ENCODE measurements at places on chromosomes 13 and 19. TPM values are rescaled to one million over a fixed set of nuclear protein-coding genes. Genes with fewer than 3 reads are reported as not detected.

DNA sequence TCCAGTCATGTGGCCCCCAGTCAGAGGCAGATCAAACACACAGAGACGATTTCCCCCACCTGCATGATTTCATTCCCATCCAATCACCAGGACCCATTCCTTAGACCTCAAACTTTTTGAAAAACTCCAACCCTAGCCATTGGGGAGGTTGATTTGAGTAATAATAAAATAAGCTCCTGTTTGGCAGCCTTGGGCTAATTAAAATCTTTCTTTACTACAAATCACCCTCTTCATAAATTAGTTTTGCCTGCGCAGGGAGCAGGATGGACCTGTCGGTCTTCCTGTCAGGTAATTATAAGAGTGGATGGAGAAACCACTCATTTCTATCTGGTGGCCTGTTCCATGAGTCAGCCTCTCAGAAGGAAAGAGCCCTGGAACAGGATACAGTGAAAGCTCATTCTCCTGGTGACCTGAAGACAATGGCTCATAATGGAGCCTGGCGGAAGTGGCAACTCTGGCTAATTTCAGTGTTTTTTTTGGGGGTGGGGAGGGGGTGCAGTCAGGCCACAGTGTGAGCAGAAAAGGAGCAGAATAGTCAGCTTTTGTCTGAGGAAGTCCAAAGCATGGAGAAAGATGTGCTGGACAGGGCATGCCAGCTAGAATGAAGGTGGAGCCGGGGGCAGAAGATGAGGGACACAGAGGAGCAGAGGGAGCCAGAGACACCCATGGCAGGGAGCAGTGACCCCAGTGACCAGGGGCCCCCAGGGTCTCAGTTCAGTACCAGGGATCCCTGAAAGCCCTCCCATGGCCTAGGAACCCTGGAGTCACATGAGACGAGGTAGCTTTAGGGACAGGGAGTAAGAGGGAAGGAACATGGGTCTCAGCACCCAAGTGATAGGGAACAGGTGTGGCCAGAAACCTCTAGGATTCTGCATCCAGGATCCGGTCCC, 31.8 kb upstream of the PSG9 start:
- DNase-seq = no peak

GPR12 gene
- not detected for total RNA-seq

FSD1 gene
- not detected for total RNA-seq

DNA sequence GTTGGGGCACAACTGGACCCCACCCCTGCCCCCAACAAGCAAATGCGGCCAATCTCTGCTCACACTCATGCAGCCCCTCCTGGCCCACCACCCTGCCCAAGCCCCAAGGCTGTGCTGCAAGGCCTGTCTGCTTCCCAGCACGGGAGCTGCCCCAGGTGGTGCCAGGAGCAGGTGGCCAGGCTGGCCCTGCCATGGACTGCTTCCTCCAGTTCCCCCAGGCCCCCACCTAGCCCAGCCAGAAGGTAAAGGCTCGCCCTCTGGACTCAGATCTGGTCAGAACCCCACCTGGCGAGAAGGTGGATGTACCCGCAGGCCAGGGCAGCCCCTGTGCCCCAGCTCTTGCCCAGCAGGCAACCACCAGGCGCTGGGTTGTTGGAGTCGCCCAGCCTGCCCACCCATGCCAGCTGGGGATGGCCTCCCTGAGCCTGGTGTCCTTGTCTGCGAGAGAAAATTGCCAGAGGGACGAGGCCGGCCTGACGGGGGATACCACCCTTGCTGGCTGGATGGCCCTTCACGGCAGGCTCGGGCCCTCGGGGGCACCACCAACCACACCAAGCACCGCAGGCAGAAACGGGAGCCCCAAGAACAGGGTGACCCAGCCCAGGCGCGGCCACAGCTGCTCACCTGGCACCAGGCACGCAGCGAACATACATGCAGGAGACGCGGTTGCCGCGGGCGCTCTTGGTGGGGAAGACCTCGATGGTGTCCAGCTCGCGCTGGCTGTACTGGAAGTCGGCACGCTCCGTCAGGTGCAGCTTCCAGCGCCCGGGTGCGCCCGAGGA, 4.5 kb downstream of the ABHD17A start:
- no peak for DNase-seq

GRCh38 chr13:94967183-94968039, 255.1 kb upstream of the SOX21 start:
- peak; percentile 41 for DNase-seq

DNA sequence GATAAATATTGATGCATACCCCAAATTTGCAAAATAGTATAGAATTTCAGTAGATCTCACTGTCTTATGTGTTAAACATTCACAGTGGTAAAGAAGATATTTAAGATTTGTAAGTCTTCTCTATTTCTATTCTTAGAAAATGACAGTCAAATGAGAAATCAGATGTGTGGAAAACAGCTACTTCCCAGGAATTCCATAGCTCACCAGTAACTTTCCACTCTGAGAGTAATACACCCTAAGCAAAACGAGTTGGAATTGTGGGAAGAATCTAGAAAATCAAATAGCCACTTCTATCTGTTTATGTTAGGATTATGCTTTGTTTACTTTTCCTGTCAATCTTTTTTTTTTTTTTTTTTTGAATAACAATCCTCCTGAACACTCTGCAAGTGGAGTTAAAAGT, 69.1 kb downstream of the FLT1 start:
- DNase-seq = no peak

DNA sequence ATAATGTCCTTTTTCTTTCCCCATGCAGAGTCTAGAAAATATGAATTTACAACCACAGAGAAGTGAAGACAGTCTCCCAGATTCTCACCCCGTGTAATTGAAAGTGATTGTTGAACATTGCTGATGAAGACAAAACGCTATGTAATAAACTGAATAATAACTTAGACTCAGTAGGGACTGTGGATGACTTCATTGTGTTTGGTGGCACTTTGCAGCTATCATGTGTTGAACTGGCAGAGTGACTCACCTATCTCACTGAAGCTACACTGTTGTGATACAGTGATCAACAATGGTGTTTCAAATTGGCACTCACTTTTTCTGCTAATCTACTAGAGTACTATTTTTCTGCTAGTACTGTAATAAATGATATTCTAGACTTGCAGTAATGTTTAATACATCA, 261.3 kb downstream of the DACH1 start:
- DNase-seq = no peak

ZNF112 gene
- 6.4 TPM for total RNA-seq

FFAR3 gene
- not detected for total RNA-seq

DNA sequence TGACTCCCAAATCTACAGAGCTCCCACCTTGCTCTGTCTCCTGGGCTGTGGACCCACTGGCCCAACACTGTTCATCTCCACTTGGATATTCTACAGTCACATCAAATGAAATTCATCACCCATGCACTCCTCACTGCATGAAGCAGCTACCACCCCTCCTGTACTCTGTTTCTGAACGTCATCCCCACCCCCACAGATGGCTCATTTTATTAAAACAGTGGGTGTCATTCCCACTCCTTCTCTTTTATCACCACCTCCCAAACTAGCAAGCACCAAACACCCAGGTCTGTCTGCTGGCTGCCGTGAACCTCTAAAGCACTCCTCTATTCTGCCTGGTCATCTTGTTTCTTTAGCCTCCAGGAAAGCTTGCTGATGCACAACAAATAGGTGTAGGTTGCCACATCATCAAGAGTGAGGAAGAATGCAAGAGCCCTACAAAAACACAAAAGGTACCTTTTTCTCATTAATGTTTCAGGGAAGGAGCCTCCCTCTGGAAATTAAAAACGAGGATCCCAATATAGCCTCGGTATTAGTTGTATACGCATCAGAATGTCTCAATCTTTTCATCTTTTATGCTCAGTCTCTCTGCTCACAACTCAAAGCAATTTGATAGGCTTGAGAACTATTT, 91.8 kb downstream of the MIPEP start:
- no peak for DNase-seq

CBY2 gene
- total RNA-seq = not detected

GRCh38 chr13:96417939-96418685, 328.2 kb downstream of the HS6ST3 start:
- DNase-seq = no peak

- peak; percentile 89 for DNase-seq
Observed at GRCh38 chr19:6103217-6103644, 7.1 kb downstream of the RFX2 start.

- no peak for DNase-seq
Observed at GRCh38 chr19:52621376-52621775, 16.8 kb downstream of the ZNF83 start.

SIGLEC8 gene
- total RNA-seq = not detected

COLGALT1 gene
- 34.9 TPM for total RNA-seq

GRCh38 chr13:31460061-31460460, 260.3 kb downstream of the B3GLCT start:
- DNase-seq = no peak

FXYD1 gene
- 514 TPM for total RNA-seq

GRCh38 chr13:108302279-108302678, 32.8 kb downstream of the TNFSF13B start:
- DNase-seq = no peak

DNA sequence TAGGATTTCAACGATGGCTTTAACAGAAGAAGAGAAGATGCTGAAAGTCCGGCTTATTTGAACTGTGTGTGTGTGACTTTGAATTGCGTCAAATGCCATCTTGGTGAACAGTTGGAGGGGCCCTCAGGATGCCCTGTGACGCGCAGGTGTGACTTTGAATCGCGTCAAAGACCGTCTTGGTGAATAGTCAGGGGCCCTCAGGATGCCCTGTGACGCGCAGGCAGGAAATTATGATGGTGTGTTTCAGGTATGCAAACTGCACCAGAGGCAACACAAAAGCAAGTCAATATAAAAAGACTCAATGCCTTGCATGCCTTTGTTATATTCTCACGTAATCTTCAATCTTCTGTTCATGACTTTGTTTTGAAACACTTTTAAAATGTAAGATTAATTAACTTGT, 29.2 kb downstream of the ATP11A start:
- no peak for DNase-seq

CLASRP gene
- 35.5 TPM for total RNA-seq

PABPC3 gene
- total RNA-seq = 0.09 TPM

- peak; percentile 89 for DNase-seq
Observed at GRCh38 chr19:48646001-48646721, at the start of gene CA11. Gene CA11, minus strand, starts transcription at chr19:48646187. Its CDS starts 555 bp downstream, at chr19:48645632.

- no peak for DNase-seq
Observed at GRCh38 chr13:75666646-75667351, 30.7 kb downstream of the LMO7 start.

- DNase-seq = peak; percentile 100
Observed at GRCh38 chr19:680287-681028, 4.3 kb downstream of the FSTL3 start.

KCTD15 gene
- total RNA-seq = 14.6 TPM

DNA sequence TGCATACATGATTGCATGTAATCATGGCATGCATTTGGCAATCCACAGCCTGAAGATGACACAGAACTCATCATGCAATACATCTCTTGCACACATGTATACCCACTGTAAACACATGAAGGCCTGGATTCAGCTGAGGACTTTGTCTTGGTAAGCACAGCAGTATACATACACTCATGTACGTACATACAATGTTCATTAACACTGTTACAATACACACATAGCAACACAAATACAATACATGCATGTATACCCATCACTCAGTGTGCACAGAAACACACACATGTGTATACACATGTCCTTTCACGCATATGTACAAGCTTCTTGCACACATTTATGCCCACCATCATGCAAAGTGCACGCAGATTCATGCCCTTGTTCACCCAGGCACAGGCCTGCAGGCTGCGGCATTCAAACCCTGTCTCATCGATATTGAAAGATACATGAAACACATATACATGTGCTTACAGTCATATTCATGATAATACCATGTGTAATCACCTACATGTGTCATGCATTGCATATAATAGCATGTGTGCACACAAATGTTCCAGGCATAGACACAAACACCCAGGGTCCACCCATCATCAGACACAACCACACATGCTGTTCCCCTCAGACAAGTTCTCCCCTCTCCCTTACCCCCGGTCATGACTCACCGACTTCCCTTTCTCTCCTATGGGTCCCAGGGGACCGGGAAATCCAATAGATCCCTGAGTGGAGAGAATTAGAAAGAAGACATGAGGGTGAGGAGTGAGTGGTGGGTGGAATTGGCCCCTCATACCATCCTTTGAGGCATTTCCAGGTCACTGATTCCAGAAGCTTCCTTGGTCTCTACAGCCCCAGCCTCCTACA, 28.7 kb downstream of the COL5A3 start:
- DNase-seq = no peak

DNA sequence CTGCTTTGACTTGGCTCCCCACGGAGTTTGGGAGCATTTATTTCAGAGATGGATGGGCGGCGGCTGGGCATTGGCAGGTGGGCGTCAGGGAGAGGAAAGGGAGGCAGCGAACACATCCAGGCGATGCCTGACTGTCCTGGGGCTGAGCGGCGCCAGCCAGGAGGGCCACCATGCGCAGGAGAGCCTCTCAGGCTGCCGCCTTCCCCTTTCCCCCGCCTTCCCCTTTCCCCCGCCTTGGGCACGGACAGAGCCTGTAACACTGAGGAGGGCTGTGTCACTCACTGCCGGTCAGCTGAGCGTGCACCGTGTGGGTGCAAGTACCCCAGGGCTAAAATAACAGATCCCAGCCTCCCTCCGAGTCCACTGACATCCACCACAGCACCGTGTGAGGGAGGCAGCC, 11.4 kb downstream of the MCF2L start:
- DNase-seq = peak; percentile 50

DNA sequence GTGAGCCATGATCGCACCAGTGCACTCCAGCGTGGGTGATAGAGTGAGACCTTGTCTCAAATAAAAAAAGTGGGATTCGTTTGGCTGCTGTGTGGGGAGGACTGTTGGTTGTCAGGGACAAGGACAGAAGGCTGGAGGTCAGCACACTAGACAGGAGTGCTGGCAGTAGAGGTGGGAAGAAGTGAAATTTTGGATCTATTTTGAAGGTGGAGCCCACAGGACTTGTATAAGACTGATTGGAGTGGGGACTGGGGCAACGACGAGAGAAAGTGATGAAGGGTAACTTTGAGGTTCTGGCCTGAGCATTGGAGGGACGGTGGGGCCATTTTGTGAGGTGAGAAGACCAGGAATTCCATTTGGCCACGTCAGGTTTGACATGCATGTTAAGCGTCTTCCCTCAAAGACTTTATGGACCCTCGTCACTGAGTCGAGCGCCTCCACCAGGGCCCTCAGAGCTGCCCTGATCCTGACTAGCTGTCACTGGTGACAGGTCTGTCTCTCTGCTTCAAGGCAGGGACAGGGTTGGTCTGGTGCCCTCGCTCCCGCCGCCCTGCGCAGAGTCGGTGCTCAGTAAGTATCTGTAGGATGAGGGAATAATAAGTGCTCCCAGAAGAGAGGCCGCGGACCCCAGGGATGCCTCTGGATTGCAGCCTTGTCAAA, 673 bp downstream of the CTU1 start:
- DNase-seq = no peak
